ENCODE measurements at places on chromosomes 3 and 15.

DNA sequence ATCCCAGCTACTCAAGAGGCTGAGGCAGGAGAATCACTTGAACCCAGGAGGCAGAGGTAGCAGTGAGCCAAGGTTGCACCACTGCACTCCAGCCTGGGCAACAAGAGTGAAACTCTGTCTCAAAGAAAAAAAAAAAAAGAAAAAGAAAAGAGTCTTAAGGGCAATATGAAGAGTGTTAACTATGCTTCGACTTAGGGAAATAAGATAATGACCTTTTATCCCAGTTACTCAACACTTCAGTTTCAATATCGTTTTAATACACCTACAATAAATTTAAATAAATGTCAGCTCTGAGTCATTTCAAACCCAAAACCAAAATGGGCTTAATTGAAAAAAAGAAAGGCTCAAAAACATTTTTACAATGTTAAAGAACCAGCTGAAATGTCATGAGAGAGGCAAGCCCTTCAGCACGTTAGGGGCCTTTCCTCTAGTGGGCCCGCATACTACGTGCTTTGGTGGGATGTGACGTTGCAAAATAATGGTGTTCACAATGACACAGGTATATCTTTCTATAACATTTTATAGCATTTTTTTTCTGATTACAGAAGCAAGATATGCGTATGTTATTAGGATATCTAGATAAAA lies 15.3 kb downstream of the FYCO1 start:
- DNase-seq: no peak

DNA sequence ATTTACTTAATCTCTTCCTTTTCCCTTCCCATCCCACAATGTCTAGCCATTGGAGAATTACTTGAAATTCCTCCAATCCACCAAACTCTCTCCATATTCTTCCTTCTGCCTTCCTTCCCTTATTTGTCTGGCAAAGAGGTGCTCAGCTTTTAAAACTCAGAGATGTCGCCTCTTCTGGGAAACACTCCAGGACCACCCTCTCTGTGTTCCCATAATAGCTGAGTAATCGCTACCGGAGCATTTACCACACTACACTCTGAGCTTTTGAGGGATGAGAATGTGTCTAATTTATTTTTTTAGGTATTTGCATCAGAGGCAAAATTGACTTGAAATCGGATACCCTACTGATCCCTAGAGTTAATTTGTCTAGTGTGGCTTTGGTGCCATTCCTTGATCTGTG lies 245.7 kb upstream of the TPRG1 start:
- DNase-seq: no peak

GRCh38 chr3:56773986-56774385 lies 27.8 kb downstream of the ARHGEF3 start:
- DNase-seq: no peak

DNA sequence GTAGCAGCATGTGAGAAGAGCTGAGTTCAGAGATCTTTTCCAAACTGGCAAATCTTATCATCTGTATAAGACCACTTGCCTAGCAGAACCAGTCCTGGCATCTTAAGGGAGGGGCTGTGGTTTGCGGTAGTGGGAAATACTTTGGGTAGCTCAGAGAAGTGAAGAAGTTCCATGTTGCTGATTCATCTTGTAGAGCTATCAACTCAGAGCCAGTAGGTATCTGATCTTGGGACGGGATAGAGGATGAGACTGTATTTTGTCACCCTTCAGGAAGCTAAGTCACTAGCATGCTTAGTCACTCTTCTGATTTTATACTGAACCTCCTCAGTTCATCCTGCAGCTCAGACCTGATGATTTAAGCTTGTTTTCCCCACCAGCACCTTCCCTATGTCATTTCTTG lies 211.4 kb downstream of the NR1D2 start:
- no peak for DNase-seq

DNA sequence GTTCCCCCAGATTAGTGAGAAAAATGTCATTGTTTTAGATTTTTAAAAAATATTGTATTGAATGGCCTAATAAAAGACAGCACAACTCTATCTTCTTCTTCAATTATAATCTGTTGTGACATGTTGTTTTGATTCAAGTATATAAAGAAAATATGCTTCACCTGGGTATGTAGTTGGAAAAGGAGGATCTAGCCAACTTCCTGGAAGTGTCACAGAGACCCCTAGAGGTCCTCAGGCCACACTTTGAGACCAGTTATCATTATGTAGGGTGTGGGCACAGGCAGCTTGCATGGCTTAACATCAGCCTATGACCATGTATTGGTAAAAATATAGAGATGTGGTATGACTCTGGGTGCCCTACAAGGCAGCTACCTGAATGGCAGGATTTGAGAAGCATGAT lies 14.7 kb upstream of the RYR3 start:
- DNase-seq: no peak

DNA sequence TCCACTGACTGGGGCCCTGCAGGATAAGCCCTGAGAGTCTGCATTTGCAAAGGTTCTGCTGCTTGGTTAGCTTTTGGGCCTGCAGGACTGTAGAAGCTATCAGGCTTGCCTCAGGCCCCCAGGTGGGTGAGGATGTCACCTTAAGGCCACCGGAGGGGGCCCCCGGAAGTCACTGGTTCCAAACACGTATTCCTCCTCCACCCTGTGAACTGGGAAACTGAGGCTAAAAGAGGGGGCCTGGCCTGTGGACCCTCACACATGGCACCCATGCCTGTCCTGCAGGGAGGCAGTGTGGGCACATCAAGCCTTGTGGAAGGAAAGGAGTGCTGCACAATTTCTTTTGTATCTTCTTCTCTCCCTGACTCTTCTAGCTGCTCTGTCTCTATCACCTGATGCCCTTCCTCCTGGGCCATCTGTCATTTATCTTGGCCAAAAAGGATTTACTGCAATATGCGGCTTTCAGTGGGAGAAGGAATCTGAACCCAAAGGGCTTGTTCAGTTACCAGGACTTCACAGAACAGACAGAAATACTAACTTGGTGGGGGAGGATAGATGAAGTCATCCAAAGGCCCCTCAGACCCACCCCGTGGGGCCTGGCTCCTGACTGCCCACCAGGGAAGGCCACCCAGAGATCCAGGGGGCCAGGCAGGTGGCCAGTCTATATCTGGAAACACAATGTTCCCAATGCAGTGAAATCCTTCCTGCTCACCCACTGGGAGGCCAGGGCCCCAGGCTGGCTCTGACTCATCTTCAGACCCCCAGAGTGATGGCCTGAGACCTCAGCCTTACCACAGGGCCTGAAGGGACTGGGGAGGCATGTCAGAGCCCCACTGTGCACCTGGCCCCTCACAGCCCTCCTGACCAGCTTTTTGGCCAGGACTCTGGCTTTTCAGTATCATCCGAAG lies 18.3 kb downstream of the UBAP1L start:
- no peak for DNase-seq

DNA sequence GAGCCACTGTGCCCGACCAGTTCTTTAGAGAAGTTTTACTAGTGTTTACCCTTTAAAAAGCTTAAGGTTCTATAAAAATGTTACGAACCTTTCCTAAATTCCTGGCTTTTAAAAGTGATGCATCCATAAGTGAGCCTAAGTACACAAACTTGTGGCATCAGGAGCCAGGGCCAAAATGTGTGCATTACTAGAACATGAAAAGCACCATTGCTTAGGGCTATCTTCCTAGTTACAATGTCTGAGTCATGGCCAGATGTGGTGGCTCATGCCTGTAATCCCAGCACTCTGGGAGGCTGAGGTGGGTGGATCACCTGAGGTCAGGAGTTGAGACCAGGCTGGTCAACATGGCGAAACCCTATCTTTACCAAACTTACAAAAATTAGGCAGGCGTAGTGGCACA lies 39.9 kb downstream of the LEO1 start:
- no peak for DNase-seq

GRCh38 chr15:86796521-86796920 lies 716.9 kb downstream of the AGBL1 start:
- no peak for DNase-seq

DNA sequence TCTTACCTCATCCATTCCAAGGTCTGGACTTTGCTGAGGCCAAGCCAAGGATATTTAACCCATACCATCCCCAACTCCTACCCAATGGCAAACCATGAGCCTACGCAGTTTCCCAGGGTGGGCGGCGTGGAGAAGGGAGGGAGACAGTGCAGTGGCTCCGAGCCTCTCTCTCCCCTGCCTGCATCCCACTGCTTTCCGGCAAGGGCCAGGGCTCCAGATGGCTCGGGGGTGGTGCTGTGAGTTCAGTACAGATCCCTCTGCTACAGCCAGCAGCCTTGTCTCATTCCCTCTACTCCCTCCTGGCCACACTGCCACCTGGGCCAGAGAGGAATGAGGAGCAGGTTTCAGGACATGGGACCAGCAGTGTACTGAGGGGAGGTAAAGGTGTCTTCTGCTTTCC lies 44.3 kb upstream of the APEH start:
- DNase-seq: no peak

DNA sequence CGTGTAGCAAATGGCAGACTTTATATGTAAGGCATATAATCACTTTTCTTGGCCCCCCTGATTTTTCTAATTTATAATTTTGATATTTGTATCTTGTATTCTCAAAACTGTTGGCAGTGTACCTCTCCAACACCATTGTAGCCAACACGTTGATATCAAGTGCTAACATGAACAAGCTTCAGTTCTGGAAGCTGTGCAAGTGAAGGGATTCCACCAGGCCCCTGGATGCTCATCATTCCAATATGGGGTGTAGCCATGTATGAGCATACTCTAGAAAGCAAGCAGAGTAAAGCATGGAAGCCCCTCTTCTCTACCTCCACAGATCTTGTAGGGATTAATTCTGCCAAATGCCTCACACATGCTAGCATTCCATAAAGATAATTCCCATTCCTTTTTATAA lies 211.3 kb downstream of the MYRIP start:
- no peak for DNase-seq

DNA sequence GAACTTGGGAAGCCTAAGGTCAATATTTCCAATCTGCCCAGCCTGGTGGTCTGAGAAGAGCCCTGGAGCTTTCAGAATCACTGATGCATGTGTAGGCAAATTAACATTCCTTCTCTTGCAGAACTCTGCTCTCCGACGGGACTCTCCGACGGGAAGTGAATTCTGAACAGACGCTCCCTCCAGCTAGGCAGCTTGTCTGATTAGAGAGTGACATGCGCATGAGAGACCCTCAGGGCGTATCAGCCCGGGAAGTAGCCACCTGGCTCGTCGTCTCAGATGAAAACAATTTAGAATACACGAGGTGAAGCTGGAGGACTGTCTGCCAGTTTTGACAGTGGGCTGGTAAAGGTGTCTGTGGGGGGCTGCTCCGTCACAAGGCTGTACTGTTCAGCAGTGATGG lies 103.1 kb downstream of the DGKG start:
- no peak for DNase-seq

- DNase-seq: no peak
Measured at GRCh38 chr3:165797551-165797950, 39.7 kb downstream of the BCHE start.

GRCh38 chr3:157156837-157157635 lies 2.9 kb downstream of the CCNL1 start:
- DNase-seq: peak; percentile 2

- DNase-seq: no peak
Measured at GRCh38 chr15:90512981-90513380, 16.7 kb upstream of the CRTC3 start.

GRCh38 chr3:129658110-129658843 lies 51.8 kb upstream of the PLXND1 start:
- no peak for DNase-seq

DNA sequence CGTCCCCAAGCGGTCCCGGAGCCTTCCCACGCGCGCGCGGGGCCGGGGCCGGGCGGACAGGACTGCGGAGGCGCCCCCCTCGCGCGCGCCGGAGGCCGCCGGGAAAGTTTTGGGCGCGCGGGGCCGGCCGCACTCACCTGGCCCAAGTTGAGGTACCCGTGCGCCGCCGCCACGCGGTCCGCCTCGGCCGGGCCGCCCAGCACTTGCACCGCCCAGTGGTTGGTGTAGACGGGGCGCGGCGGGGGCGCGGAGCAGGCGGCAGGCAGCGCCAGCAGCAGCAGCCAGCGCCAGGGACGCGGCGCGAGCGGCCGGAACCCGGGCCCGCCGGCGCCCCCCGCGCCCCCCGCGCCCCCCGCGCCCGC lies 289 bp downstream of the PCSK6 start:
- DNase-seq: no peak

- peak; percentile 66 for DNase-seq
Measured at GRCh38 chr15:77633134-77633912, 611 bp upstream of the LINGO1 start.

GRCh38 chr15:65306551-65306950 lies 2.1 kb downstream of the RNU5B-1 start:
- DNase-seq: no peak

DNA sequence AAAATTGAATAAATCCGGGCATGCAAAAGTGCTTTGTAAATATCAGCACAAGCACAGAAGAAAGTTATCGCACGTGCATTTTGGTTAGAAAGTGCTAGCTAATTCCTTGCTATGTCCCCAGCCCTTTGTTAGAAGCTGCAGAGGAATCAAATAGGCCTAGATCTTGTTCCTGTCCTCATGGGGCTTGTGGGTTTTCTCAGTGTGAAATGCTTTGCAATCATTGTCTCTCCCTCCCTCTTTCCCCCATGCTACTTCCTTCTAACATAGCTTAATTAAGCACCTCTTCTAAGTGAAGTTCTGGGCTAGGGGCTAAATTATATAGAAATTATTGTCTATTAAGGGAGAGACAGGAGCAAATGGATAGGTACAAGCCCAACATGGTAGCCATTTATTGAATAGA lies 271.7 kb downstream of the RPLP1 start:
- DNase-seq: no peak

- DNase-seq: no peak
Measured at GRCh38 chr3:21229426-21230135, 521.4 kb downstream of the ZNF385D start.

DNA sequence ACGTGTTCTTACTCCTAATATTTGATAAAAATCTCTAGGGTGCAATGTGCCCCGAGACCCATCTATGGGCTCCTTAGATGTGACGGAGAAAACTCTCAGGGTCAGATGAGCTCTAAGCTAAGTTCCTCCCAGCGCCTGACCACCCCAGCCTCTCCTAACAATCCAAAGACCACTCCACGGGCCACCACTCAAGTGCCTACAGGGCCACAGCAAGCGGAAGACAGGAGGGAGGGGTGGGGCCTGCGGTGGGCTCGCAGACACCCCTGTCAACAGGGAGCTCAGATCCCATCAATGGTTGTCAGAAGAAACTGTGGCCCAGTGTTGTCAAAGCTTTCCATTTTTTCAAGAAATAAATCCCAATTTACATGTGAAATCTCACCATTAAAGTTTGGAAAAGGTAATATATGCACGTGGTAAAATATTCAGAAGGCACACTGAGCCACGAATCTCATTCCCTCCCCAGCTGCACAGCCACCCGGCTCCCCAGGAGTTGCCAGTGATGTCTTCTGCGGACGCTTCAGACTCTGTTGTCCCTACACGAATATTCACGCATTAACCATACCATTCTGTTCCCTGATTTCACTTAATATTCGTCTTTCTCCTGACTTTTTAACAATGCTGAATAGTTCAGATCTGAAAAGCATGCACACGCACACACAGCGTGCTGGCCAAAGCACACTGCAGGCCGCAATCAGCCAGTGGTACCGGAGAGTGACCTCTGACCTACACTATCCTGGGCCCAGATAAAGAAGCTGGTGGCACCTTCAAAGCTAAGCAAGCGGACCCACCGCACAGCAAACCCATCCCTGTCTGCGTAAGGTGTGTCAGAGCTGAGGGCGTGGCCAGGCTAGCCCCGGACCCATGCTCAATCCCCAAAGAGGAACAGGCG lies 19.1 kb downstream of the TNK2 start:
- no peak for DNase-seq

Data from NCI-H1930 (cell line).